ENCODE measurements at places on chromosomes 7 and 10.

DNA sequence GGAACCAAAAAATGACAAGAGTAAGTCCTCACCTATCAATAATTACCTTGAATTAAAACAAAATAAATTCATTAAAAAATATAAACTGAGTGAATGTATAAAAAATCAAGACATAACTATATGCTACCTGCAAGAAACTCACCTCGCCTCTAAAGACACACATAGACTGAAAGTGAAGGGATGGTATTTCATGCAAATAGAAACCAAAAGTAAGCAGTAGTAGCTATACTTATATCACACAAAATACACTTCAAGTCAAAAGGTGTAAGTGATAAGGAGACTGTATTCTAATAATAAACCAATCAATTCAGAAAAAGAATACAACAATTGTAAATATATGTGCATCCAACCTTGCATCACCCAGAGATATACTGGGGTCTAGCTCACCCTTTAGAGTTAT is 332.6 kb downstream of the SH2D4B start:
- no peak for DNase-seq

GRCh38 chr7:26398427-26398755 is 106.7 kb downstream of the SNX10 start:
- DNase-seq, result peak; percentile 45

DNA sequence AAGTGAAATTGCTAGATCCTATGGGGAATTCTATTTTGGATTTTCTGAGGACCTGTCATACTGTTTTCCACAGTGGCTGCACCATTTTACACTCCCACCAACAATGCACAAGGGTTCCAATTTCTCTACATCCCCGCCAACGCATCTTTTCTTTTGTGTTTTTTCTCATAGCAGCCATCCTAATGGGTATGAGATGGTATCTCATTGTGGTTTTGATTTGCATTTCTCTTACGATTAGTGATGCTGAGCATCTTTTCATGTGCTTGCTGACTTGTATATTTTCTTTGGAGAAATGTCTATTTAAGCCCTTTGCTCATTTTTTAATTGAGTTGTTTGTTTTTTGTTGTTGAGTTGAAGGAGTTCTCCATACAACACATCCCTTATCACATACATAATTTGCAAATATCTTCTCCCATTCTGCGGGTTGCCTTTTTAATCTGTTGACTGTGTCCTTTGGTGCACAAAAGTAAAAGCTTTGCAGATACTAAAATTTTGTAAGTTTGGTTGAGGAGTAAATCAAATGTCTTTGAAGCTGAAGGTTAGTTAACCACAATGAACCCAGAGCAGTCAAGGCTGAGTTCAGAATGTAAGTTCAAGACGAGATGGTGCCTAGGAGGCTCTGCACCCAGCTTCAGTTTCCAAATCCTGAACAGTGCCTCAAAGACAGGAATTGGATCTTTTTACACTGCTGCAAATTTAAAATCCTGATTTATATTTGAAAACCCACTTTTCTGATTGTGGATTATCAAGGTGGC is 195.4 kb downstream of the COBL start:
- no peak for DNase-seq

- DNase-seq, result no peak
Observed at GRCh38 chr10:78970261-78970660, 98.5 kb upstream of the ZMIZ1 start.

DNA sequence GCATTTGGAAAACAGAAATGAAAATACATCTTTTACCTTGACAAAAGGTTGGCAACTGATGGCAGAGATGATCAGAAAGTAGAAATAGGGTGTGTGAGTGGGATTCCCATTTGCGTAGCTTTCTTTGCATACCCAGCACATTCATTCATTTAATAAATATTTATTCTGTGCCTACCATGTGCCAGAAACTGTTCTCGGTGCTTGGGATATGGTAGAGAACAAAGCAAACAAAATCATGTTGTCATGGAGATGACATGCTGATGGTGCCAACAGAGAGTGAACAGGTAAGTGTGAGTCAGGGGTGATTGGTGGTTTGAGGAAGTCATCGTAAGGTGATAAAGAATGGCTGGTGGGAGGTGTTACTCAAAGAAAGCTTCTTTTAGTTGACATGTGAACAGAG is 45.4 kb downstream of the CACNB2 start:
- DNase-seq, result no peak

GRCh38 chr10:91284486-91285090 is 64.1 kb downstream of the PCGF5 start:
- no peak for DNase-seq

DNA sequence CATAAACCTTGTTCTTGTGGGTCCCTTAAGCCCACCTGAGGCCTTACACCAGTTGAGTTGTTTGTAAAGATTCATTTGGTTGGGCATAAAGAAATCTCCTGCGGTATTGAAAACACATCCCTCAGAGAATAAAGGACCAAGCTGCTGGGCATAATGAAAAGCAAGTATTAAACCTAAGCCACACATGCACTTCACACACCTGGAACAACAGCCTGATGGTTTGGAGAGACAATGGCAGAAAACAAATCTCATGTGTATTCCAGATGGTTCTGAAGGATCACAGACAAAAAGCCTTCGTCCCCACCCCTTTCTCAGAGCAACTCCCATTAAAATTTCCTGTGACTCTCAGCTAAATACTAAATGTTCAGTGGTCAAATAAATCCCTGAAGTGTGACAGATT is 44.2 kb downstream of the FEZF1 start:
- no peak for DNase-seq

Measured in posterior cingulate gyrus (tissue), 11 donors.